ENCODE measurements at places on chromosomes 5 and 9.

- no peak for ATAC-seq
Measured at GRCh38 chr9:1871626-1872419, 143.3 kb upstream of the SMARCA2 start.

DNA sequence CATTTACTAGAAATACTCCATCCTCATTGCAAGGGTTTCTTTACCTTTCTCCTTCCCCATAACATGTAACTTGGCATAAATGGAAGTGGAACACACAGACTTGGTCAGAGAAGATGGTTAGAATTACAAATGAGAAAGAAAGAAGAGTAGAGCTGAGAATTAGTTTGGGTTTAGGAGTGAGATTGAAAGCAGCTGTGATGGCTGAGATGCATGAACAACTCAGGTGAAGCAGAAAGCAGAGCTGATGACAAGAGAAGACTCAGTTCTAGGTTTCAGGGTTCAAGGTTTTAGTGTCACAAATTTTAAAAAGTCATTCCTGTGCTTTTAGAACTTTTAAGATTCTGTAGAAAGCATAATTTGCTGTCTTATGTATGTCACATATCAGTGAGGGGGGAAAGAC lies 54.0 kb downstream of the TMEM161B start:
- ATAC-seq: no peak

DNA sequence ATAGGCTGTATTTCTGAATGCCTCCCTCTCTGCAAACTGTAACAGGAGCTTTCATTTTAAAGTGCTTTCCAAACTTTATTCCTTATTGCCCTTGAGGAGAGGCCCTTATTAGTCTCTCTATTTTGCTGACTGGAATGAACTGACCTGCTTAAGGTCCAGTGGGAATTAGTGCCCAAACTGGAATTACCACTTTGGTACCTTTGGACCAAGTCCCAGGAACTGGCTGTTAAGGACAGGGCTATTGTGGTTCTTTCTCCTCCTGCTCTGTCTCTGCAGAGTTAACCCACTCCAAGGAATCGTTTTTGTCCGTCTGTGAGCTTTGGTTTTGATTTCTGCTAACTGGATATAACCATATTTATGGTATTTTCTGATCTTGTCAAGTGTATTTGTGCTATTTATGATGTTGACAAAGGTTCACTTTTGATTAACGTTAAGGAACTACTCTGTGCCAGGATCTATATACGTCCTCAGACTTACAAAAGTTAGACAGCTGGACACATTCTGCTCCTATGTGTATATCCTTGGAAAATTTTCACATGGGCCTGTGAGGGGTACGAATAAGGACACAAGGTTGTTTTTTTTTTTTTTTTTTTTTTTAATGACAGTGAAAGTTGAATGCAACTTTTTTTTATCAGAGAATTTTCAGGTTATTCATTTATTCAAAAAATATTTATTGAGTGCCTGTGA lies 189.1 kb upstream of the ANKRD55 start:
- ATAC-seq: no peak

DNA sequence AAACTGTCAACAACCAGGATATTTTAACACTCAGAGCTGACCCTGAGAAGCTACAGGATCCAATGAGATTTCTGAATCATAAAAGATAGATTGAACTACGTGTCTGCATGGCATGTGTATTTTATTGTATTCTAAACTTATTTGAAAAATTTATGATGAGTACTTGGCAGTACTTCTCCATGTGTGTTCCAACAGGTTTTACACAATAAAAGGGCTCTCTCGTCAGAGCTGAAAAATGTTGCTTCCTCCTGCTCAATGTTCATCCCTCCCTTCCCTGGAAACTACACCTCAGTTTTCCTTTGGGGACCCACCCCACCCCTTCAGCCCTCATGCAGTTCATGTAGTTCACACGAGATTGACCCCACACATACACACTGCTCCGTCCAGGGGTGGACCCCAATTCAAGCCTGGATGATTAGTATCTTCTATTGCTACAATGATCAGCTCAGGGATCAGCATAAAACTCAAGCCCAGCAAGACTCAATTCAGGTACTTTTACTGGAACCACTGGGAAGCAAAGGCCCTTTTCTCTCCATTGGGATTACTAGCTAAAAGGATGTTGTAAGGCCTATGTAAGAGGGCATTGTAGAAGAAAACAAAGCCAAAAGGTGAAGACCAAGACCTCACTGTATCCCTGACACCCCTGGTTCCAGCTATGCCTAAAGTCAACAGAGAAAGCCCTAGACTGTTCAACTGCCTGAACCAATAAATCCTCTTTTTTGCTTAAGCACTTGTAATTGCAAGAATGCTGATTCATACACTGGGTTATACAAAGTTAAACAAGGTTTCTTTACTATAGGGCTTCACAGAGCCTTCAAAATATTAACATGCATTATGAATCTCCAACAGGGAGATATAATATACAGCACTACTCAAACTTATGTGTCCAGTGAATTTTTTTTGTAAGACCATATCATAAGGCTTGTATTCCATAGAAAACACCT lies 112.6 kb downstream of the SAXO1 start:
- no peak for ATAC-seq

- no peak for ATAC-seq
Measured at GRCh38 chr5:65026816-65027548, 258.3 kb downstream of the CWC27 start.

- ATAC-seq: no peak
Measured at GRCh38 chr9:113215132-113215531, 5.9 kb downstream of the FKBP15 start.

DNA sequence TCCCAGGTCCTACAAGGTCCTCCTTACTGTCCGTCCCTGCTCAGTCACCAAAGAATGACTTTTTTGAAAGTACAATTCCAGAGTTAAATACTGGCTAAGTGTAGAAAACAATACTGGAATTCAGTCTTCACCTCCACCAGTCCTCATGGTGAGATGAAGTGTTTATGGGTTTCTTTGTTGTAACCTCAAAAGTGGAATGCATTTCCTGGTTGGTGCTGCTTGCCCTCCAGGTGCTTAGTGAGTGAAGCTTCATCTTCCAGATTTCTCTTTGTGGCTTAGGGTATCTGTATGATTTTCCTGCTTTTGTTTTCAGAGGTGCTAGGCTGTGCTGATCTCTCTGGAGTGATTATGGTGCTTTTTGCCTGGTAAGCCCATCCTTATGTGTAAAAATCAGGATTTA lies 49.4 kb upstream of the DHFR start:
- ATAC-seq: no peak

DNA sequence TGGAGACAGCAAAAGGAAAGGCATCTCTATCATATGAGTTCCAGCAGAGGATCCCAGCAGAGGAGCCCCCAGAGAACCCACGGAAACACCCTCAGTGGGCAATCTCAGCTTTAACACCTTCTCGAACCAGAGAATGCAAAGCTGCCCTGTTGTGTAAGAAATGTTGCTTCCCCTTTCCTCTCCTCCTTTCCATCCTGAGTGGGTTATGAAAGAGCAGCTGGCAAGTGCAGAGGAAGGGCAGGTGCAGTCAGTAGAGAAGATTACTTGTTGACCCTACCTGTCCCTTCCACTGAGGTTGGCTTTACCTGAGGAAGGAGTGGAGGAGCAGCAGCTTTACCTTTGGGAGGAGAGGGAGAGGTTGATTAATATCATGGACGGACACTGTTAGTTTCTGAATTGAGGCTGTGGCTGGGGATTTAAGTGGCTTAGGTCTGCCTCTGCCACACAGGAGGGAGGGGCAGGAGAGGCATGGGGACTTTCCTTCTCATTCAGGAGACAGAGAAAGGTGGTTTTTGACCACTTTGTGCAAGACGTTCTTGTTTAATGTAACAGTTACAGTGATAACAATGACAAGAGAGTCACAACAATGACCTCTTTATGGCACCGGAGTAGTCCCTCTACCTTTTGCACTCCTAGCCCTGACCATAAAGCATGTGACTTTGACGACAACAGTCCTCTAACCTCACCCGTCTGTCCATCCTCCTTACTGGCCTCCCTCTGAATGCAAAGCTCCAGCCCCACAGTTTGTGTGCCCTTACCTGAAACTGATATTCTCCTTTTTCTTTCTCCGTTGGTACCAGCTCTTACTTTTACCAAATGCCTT lies 254.8 kb downstream of the NSG2 start:
- ATAC-seq: no peak

- no peak for ATAC-seq
Measured at GRCh38 chr5:128553747-128554146, 15.7 kb upstream of the FBN2 start.

DNA sequence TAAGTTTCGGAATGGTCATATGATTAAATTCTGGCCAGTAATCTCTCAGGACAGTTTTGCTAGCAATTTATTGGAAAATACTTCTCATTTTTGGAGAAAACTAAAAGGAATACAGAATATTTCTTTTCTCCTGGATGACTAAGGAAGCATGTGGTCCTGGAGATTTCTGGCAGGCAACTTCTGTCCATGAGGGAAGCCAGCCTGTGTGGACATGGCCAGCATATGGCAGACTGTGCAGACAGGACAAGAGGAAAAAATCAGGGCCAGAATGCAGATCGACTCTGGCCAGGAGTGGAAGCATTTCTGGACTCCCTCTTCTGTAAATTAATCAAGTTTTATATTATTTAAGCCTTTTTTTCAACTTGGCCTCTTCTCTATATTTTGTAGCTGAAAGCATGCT lies 100.4 kb upstream of the CDH18 start:
- ATAC-seq: no peak

DNA sequence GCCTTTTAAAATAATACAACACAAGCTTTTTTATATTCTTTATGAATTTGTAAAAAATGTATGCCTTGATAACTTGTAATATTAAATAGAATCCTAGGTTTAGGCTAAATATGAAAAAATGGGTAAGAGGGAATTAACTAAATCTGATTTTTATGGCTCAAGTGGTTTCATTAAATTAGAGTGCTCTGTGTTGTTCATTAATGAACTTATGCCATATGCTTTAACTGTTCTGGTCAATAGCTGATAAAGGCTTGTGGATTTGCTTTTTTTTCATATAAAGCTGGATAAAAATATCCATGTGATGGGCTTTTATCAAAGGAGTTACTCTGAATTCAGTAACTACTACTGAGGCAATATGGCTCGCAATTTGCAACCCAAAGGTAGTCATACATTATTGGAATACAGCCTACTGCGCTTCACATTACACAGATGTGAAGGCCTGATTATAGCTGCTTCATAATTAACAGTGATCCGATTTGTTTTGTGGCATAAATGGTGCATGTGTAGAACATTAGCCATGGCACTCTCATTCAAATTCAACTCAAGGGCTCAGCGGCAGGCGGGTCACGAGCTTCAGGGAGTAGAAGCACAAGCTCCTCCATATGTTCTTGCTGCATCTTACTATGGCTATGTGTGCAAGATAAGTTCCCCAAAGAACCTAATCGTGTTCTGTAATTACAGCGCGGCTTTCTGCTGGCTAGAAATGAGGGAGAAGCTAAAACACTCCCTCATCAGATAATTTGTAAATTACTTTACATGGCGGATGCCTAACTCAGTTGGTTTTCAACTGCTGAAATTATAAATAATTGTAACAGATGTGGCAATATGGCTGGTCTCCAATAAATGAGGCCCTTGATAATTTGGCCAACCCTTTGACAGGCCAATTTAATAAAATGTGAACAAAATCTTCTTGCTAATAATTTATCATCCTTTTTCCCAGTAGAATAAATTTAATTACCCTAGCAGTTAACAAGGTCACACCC lies 188.3 kb downstream of the CNTLN start:
- ATAC-seq: no peak

DNA sequence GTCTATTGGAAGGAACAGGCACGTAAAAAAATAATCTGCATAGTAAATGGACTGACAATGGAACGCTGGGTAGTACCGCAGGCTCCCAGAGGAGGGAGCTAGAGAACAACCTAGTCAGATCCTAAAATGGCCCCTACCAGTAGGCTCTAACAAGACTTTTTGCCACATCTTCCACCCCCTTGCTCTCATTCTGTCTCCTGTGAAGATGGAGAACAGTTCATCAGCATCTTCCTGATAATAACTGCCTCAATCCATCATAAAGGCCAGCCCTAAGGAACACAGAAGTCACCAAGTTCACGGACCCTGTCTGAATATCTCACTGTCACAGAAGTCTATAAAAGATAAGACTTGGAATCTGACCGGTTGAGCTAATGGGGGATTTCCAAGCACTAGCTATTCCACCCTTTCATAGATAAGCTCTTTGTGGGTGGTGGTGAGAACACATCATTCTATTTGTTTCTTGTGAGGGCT lies 133.4 kb downstream of the SLC1A3 start:
- ATAC-seq: peak; percentile 62

GRCh38 chr9:68551191-68551590 lies 10.5 kb upstream of the TMEM252 start:
- no peak for ATAC-seq

- ATAC-seq: peak; percentile 96
Measured at GRCh38 chr5:106397700-106398099, 1273.0 kb downstream of the EFNA5 start.

GRCh38 chr9:116760636-116761035 lies 73.5 kb downstream of the TRIM32 start:
- ATAC-seq: no peak

- no peak for ATAC-seq
Measured at GRCh38 chr9:117030254-117030768, 343.2 kb downstream of the TRIM32 start.

DNA sequence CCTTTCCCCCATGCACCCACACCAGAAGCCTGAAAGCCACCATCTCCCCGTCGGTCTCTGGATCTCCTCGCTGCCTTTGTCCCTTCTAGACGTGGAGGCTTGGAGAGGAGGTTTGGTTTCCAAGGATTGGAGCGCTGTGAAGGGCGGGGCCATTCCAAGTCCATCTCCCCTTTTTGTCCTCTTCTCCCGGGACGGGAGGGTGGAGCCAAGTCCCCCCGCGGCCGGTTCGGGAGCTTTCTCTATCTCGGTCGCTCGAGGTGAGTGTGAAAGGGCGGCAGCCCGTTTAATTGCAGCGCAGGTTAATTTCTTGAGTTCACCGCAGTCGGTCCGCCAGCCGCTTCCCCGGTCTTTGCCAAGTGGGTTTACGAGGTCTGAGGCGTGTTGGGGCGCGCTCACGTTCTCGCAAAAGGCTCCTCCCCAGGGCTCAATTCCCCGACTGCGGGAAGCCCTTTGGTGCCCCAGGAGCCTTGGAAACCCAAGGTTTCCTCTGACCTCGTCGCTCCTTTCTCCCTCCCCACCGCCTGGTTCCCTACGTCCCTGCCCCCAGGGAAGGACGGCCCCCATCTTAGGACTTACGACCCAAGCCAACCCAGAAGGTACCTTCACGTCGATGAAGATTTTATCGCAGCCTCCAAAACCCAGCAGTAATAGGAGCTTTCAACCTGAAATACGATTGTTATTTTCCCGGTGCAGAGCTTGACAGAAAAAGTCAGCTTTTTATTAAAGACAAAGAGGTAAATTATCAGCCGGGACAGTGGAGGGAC lies 2.8 kb upstream of the ZNF462 start:
- peak; percentile 3 for ATAC-seq
